Activated naive CD4-positive, alpha-beta T cell treated with anti-CD3 and anti-CD28 coated beads for 36 hours (primary cell): ENCODE measurements at places on chromosomes 6 and 20. TPM values are rescaled to one million over a fixed set of nuclear protein-coding genes. Genes with fewer than 3 reads are reported as not detected.

- peak overlapping the region; percentile 21 for H3K4me3 ChIP-seq
- DNase-seq, result peak; percentile 64
- H3K27ac ChIP-seq, result no peak overlapping the region
- peaks cover 27% of the 10 kb centered on the region for H3K4me1 ChIP-seq
Measured at GRCh38 chr20:63029358-63030121, 22.8 kb upstream of the BHLHE23 start.

GRCh38 chr6:130012728-130013127 is 5.7 kb upstream of the L3MBTL3 start:
- no peaks in the 10 kb centered on the region for H3K27me3 ChIP-seq
- peaks cover under 1% of the 10 kb centered on the region for H3K4me1 ChIP-seq
- DNase-seq, result no peak
- no peaks in the 10 kb centered on the region for H3K36me3 ChIP-seq
- H3K27ac ChIP-seq, result no peak overlapping the region

- H3K27ac ChIP-seq, result no peak overlapping the region
- no peaks in the 10 kb centered on the region for H3K36me3 ChIP-seq
- DNase-seq, result no peak
- peaks cover 8% of the 10 kb centered on the region for H3K4me1 ChIP-seq
Measured at GRCh38 chr6:168032005-168032760, 34.7 kb downstream of the KIF25 start.

GRCh38 chr6:163301726-163302635 is 112.5 kb upstream of the QKI start:
- H3K27ac ChIP-seq, result no peak overlapping the region

DNA sequence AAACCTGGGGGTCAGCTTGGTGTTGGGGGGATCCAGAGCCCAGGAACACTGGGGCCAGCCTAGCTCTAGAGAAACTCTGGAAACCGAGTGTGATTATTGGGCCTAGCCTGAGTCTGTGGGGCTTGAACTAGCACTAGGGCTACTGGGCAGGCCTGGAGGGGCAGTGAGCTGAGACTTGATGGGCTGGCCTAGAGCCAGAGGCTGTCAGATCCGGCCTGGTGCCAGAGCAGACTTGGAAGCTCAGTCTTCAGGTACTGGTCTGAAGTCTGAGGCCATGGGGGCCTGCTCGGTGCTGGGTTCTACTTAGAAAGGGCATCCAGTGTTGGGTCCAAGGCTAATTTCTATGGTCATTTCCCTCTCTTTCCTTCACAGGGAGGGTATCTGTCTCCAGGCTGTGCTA is 2.7 kb downstream of the DEFB112 start:
- no peaks in the 10 kb centered on the region for H3K27me3 ChIP-seq
- no peaks in the 10 kb centered on the region for H3K4me1 ChIP-seq
- H3K36me3 ChIP-seq, result no peaks in the 10 kb centered on the region
- H3K27ac ChIP-seq, result no peak overlapping the region
- no peak overlapping the region for H3K4me3 ChIP-seq

- H3K4me3 ChIP-seq, result peak overlapping the region; percentile 73
- H3K4me1 ChIP-seq, result peaks cover 74% of the 10 kb centered on the region
- H3K27me3 ChIP-seq, result no peaks in the 10 kb centered on the region
- H3K36me3 ChIP-seq, result peaks cover 6% of the 10 kb centered on the region
Measured at GRCh38 chr6:7112741-7113313, 5.1 kb downstream of the RREB1 start.

DNA sequence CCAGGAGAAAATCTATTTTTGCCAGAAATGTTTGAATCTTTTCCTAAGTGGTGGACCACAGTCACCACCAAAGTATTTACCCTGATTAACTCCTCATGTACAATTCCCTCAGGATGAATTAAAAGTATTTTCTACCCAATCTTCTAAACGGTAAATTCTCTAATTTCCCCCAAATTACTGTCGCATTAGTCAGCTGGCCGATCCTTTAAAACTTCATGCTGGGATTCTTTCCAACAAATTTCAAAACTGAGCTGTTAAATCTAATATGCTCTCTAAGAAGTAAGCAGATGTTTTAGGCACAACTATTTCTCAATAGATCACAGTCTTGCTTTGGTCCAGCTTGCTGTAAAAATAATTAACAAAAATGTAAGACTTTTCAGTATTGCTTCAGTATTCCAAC is 447.2 kb downstream of the FRK start:
- H3K27ac ChIP-seq, result no peak overlapping the region
- no peaks in the 10 kb centered on the region for H3K27me3 ChIP-seq
- no peaks in the 10 kb centered on the region for H3K36me3 ChIP-seq
- no peak overlapping the region for H3K4me3 ChIP-seq
- no peak for DNase-seq
- no peaks in the 10 kb centered on the region for H3K4me1 ChIP-seq

The EIF6 gene
- 93.0 TPM for total RNA-seq

The MOG gene
- total RNA-seq, result not detected

The ZBTB46 gene
- 0.20 TPM for total RNA-seq

The DPPA5 gene
- total RNA-seq, result not detected

The RALGAPB gene
- total RNA-seq, result 24.0 TPM
